Left renal pelvis (tissue), 4 donors: ENCODE measurements at places on chromosomes 5 and 9.

DNA sequence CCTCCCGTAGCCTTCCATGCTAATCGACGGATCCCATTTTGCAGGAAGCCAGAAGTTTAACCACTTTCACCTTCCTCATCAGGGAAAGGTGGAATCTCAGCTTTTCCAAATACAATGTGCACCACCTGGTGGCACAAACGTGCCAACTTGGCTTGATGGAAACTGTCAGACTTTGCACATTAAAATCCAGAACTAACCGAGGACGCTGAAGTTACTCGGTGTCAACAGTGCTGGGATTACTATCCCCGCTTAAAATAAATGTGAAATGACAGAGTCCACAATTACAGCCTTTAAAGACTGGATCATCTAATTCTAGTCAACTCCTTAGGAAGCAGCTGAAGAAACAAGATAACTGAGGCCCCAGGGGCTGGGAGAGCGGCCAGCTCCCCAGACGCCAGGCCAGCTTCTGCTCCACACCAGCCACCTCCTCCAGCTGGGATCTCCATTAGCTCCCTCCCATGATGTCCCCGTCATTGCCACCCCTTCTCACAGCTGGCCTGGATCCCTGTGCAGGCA lies 50.1 kb upstream of the RETREG1 start:
- no peak for DNase-seq

- no peak for DNase-seq
Measured at GRCh38 chr5:132486318-132487094, 4.1 kb downstream of the IRF1 start.

DNA sequence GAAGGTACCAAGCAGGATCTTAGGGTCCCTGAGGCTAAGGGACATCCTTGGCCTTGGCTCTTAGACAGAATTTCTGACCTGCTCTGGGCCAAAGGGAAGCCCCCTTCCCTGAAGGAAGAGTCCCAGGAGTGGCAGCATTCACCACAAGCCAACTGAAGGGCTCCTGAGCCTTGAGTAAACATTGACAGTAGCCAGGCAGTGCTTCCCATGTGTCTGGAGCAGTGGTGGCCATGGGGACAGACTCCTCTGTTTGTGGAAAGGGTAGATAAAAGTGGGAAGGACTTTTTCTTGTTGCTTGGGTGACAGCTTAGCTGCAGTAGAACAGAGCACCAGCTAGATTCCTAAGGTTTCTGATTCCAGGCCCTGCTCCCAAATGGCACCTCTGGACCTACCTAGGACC lies 61.4 kb upstream of the VLDLR start:
- DNase-seq: no peak

GRCh38 chr9:90000925-90001324 lies 396.1 kb downstream of the GADD45G start:
- no peak for DNase-seq

DNA sequence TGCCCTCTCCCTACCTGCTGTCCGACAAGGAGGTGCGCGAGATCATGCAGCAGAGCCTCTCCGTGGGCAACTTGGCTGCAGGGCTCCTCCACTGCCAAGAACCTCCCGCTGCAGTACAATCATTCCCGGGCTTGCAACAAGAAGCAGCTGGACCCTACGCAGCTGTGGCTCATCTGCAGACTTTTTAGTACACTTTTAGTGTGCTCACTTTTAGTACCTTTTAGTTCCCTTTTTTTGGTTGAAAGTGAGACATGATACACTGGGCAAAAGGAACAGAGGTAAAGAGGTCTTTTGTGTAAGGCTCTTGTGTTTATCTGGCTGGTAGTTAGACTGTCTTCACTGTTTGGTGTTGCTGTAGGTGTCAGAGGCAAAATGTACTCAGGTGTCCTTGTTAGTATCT lies 58.1 kb upstream of the SPTLC1 start:
- no peak for DNase-seq

DNA sequence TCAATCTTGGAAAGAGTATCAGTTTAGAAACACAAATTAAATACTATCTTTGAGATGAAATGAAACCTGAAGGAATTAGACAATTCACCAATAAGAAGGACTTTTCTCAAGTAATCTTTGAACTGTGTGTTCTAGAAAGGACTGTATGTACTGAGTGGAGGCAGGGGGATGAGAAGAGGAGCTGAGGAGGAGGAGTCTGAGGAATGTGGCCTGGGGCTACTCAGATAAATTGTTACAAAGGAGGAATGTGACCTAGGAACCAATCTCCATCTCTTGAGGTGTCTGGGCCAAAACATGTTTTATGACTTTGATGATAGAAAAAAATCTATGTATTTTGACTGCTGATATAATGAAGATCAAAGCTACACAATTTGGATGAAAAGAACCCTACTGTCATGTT lies 124.3 kb upstream of the ANKRD55 start:
- DNase-seq: no peak

- no peak for DNase-seq
Measured at GRCh38 chr5:60651872-60652620, 47.9 kb downstream of the DEPDC1B start.

- DNase-seq: no peak
Measured at GRCh38 chr9:123175854-123176629, 92.3 kb downstream of the STRBP start.

DNA sequence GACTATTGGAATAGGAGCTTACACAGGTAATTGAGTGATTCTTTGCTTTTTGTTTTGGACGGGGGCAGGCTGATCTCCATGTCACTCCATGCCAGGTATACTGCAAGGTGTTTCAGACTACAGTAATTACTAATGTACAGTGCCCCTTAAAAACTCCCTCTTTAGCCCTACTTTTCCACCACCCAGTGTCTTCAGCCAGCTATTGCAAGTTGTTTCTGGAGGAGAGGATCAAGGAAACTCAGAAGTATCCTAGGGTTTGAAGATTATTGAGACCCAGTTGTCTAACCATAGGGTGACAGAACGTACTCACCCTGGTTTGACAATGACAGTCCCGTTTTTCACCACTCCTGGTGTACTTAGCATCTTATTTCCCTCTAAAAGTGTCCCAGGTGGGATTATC lies 13.4 kb downstream of the CFAP95 start:
- no peak for DNase-seq

- no peak for DNase-seq
Measured at GRCh38 chr5:111454198-111454622, 58.1 kb downstream of the STARD4 start.

DNA sequence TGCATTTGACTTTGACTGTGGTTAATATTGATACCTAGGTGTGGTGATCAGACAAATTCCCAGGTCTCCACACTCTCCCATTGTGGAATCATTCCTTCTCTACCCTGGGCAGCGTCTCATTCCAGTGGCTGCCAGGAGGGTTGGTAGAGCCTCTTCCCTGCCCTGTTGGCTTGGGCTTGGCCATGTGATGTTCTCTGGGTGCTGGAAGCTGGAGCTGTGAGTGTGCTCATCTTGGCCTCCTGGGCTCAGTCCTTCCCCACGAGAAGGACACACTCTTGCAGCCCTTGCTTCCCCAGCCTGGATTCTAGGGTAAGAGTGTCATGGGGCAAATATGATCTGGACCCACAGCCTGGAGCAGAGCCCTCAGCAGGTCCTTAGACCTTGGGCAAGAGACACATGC lies 167.2 kb upstream of the IRX4 start:
- no peak for DNase-seq

DNA sequence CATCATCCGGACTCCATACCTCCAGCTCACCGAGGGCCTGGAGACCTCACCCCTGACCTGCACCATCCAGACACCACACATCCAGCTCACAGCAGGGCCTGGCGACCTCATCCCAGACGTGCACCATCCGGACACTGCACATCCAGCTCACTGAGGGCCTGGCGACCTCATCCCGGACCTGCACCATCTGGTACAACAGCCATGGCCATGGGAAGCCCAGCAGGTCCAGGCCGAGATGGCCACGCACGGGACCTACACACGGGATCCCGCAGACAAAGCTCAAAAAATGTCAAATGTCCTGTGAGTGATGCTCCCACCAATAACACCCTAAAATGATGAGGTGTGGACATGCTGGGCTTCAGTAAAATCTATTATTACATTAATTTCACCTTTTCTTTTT lies 9.7 kb downstream of the TERT start:
- no peak for DNase-seq

- DNase-seq: no peak
Measured at GRCh38 chr9:131330814-131331600, 41.5 kb downstream of the PLPP7 start.

- DNase-seq: no peak
Measured at GRCh38 chr5:81609810-81610375, 141.0 kb downstream of the SSBP2 start.

GRCh38 chr5:132873119-132873929 lies at the start of gene LEAP2:
Gene LEAP2 (plus strand): TSS chr5:132873668. CDS start chr5:132873695, 27 bp downstream.
- DNase-seq: no peak

GRCh38 chr5:67310169-67310568 lies 113.6 kb upstream of the CD180 start:
- no peak for DNase-seq

GRCh38 chr5:139023286-139023685 lies 148.2 kb upstream of the LRRTM2 start:
- DNase-seq: no peak

GRCh38 chr5:42583322-42583721 lies 160.1 kb downstream of the GHR start:
- peak; percentile 46 for DNase-seq

DNA sequence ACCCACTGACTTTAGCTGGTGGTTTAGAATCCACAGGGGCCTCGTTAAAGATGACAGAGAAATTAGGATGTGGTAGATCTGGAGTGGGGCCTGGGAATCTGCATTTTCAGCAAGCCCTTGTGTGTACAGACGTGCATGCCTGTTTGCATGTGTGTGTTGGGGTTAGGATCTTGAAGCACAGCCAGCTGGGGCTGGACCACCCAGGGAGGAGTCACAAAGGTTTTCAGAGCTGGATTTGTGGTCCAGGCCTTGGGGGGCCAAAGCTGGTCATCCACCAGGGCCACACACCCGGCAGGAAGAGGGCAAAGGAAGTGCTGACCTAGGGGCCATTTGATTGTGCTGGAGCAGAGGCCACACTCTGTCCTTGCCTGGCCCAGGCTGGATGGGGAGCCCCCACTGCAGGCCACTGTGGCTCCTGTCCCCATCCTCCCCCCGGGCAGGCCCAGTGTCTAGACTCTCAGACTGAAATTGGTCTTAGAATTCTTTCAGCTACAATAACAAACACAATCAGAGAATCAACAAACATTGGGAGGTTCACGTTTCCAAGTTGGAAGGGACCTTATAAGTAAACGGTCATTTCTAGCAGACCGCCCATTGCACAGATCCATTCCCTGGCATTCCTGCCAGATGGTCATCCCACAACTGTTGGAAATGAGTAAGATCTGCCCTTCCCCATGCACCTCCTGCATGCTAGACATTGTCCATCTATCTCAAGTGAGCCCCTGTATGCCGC lies 10.3 kb downstream of the CDX1 start:
- DNase-seq: no peak

DNA sequence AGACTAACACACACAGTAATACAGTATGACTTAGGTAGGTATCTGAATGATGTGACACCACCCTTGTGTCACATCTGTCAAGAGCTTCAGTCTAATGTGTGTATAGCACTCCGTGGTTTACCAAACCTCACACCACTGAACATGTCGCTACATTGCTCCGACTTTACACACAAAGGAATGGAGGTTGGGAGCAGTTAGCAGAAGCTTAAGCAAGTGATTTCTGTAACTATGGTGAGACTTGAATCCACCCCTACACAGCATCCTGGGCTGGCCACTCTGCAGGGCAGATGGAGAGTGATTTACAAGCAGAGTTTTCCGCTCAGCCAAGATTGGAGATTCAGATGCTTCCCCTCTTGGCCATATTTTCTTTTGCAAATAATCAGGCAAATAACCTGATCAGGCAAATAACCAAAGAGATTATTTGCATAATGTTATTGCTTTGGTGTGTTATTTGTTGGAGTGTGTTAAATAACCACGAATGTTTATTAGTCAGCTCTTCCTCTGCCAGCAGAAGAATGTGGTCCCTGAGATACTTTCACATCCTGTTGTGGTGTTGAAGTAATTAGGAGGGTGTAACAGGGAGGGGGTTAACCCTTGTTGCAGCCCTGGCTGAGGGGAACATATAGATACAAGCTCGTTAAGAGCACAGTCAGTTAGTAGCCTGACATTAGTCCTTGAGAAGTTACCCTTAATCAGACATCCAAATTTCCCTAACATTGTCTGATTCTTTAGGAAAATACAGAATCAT lies 92.8 kb downstream of the SNX18 start:
- DNase-seq: no peak

- no peak for DNase-seq
Measured at GRCh38 chr5:180522330-180522729, 28.2 kb downstream of the CNOT6 start.

DNA sequence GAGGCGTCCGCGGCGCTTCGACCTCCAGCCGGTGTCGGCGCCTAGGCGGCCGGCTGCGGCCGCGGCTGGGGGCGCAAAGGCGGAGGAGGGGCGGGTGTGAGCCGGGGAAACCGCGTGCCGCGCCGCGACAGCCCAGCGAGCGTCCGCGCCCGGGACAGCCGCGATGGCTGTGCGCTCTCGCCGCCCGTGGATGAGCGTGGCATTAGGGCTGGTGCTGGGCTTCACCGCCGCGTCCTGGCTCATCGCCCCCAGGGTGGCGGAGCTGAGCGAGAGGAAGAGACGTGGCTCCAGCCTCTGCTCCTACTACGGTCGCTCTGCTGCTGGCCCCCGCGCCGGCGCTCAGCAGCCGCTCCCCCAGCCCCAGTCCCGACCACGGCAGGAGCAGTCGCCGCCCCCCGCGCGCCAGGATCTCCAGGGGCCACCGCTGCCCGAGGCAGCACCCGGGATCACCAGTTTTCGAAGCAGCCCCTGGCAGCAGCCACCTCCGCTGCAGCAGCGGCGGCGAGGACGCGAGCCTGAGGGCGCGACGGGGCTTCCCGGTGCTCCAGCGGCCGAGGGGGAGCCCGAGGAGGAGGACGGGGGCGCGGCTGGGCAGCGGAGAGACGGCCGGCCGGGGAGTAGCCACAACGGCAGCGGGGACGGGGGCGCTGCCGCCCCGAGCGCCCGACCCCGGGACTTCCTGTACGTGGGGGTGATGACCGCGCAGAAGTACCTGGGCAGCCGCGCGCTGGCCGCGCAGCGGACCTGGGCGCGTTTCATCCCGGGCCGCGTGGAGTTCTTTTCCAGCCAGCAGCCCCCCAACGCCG lies 605 bp downstream of the CHSY3 start:
- no peak for DNase-seq

GRCh38 chr9:136700304-136700703 lies 12.1 kb upstream of the DIPK1B start:
- no peak for DNase-seq
